ENCODE measurements at places on chromosomes 7 and 10.

- DNase-seq: no peak
Measured at GRCh38 chr7:29510028-29510427, 53.6 kb upstream of the PRR15 start.

DNA sequence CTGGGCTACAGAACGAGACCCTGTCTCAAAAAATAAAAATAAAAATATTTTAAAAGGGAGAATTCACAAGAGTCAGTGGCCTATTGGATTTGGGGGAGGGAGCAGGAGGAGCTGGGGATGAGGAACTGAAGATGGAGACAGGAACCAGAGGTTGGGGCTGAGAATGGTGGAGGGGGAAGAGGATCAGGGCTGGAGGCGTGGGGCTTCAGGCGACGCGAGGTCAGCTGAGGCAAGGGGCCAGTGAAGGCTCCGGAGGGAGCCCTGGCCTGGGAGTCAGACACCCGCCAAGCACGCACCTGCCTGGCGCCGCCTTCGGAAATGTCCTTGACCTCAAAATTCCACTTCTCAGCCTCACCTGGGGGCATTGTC lies 671 bp upstream of the CLEC2L start:
- no peak for DNase-seq

DNA sequence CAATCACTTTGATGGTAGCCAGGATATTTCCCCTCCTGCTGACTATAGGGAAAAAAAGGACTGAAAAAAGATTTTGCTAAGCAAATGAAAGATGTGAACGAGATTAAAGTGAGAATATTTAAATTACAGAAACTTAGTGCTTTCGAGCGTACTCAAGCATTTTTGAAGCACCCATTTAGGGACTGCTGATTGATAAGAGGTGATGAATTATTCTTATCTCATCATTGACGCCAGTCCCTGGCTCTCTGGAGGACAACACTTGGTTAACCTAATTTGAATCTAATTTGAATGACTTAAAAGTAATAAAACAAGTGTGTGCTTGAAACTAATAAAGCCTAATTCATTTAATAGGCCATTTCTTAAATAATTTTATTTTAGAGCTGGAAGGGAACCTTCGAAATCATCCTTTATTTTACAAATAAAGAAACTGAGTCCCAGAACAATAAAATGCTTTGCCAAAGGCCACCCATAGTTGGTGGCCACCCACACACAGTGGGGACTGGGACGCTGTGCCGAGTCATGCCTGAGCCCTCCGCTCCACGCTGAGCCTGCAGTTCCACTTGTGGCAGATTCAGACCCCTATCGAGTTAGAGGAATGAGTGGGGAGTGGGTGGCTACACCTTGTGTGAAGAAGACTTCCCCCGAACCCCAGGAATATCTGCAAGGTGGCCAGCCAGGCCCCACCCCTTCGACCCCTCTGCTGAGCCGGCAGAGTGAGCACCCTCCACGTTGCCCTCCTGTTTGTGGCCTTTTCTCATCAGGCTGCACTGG lies 61.1 kb upstream of the SAMD8 start:
- no peak for DNase-seq

DNA sequence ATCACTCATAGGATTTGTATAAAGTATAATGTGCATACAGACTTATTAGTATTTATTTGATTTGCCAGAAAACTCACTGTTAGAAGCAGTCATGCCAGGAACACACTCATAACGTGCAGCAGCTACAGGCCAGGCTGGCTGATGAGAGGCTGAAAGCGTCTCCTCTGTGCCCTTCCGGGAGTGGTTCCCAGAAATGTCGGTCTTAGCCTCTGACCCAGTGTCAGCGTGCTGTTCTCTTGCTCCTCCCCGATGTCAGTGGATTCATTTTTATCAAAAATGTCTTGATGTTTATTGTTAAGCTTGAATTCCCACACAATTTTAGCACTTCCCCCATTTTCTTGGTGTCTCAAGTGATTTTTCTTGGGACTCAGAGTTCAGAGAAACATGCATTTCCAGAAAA lies 33.3 kb upstream of the GARS1 start:
- DNase-seq: no peak

GRCh38 chr10:13885238-13885990 lies 298.6 kb downstream of the PRPF18 start:
- DNase-seq: no peak

GRCh38 chr10:46231087-46231486 lies 55.7 kb upstream of the ANTXRL start:
- no peak for DNase-seq

- DNase-seq: peak; percentile 31
Measured at GRCh38 chr10:132685101-132685891, 100.7 kb downstream of the NKX6-2 start.

GRCh38 chr7:898855-899681 lies 22.7 kb downstream of the GET4 start:
- DNase-seq: no peak

DNA sequence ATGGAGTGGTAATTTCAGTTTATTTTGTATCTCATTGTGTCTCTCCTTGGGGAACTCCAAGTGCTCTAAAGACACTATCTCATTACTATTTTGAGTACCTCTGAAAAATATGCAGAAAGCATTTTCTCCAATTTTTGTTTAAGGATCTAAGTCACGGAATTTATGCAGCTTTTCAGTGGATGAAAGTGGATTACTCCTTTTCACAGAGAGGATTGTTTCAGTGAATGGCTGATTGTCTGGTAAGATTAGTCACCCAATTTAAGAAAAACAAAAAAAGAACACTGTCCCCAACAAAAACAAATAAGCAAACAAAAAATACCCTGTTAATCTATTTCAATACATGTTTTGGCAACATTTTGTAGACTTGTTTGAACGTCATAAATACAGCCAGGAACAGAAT lies 338.3 kb upstream of the TEX47 start:
- DNase-seq: no peak

- no peak for DNase-seq
Measured at GRCh38 chr10:131689486-131689885, 211.3 kb upstream of the PPP2R2D start.

DNA sequence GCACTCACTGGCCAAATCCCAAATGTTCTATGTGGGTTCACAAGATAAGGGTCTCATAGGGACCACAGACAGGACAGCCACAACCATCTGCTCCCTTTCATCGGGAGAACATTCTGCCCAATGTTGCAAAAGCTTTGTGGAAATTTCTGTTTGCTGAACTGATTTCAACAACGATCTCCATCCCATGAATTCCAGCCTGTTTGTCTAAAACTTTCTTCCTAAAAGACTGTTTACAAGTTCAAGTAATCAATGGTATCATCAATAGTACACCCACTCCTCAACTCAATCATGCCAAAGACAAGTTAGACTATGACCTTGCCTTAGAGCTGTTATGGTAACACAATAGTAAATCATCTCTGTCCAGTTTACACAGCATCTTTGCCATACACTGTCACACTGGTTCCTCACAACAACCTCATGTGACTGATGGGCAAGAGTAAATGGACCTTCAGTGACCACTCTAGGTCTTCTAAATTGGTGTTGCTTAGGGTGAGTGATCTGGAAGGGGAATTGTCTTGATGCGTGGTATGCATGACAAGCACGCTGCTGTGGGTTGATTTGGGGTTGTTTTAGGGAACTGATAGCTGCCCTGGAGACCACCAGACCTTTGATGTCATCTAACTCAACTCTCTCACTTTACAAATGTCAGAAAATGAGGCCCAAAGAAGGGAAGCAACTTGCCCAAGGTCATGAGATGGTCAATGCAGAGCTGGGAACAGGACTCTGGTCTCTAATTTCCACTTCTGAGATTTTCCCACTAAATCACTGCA lies 95.1 kb downstream of the PPP1R3C start:
- no peak for DNase-seq

- no peak for DNase-seq
Measured at GRCh38 chr7:152355474-152356057, 80.2 kb downstream of the KMT2C start.

GRCh38 chr10:125999694-126000093 lies 103.3 kb downstream of the FANK1 start:
- DNase-seq: no peak

- no peak for DNase-seq
Measured at GRCh38 chr10:61460835-61461234, 7.7 kb upstream of the TMEM26 start.

DNA sequence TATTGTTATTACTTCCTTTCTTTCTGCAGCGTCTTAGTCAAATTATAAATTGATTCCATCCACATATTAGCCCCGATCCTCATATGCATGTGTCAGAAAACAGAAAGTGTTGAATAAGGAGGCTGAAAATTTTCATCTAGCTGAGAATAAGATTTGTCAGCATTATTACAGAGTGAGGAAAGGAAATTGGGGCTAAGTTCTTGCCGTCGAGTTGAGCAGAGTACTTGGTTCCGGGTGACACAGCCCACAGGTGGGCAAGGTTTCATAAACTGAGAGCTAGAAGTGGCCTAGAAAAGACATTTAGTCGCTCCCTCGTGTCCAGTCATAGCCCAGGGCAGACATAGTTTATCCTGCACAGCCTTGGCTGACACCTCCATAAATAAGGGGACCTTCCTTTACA lies 461.7 kb upstream of the GALNT17 start:
- no peak for DNase-seq

GRCh38 chr7:8560501-8560900 lies 127.1 kb downstream of the NXPH1 start:
- no peak for DNase-seq

DNA sequence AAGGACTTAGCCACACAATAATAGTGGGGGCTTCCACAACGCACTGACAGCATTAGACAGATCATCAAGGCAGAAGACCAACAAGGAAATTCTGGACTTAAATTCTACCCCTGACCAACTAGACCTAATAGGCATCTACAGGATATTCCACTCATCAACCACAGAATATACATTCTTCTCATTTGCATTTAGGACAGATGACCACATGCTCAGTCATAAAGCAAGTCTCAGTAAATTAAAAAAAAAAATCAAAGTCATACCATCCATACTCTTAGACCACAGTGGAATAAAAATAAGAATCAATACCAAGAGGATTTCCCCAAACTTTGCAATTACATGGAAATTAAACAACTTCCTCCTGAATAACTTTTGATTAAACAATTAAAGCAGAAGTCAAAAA lies 155.9 kb downstream of the CDK14 start:
- no peak for DNase-seq

- no peak for DNase-seq
Measured at GRCh38 chr7:5177060-5177459, 13.0 kb upstream of the WIPI2 start.

GRCh38 chr10:36464291-36464690 lies 661.1 kb upstream of the ANKRD30A start:
- DNase-seq: no peak

DNA sequence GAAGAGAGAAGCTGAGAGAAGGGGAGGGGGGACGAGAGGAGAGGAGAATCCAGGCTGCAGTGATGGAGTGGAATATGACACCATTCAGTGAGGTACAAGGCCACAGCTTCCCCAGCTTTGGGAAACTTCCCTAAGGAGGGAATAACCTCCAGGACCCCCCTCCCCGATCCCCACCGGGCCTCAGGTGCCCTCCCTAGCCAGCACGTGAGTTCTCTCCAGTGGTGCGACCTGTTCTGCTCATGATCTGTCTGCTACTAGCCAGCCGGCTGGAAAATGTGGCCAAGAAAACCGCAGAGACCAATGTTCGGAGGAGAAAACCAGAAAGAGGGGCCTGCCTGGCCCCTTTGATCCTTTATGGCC lies 39.9 kb upstream of the AGK start:
- DNase-seq: no peak

DNA sequence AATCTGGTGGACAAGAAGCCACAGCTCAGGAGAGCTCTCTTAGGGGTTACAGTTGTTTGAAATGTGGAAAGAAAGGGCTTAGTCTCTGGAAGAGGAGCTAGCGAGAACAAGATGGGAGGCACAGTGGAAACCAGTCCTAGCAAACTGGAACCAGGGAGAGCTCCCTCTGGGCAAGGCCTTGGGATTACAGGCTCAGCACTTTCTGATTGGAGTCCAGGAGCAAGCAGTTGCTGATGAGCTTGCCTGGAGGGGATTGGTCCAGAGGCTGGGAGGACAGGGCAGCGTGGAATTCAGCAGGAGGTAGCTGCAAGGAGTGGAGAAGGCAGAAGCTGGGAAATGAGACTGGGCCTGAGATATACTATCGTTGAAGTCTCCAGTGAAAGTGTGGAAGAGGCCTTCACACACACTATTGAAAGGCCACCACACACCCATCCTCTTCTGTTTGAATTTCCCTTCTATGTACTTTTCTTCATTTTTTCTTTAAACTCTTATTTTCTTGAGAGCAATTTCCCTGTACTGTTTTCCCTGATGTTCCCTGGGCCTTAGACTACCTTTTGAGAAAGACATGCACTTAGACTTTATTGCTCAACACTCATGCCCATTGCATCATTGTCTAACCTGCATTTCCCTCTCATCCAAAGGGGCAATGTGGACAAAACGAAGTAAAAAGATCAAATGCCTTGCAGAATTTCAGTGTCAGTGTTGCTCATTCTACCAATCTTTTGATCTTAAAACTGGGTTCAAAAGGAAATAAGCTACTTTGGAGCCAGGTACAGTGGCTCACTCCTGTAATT lies 57.8 kb upstream of the LANCL2 start:
- DNase-seq: no peak

GRCh38 chr10:97827702-97828291 lies 21.8 kb upstream of the GOLGA7B start:
- no peak for DNase-seq

DNA sequence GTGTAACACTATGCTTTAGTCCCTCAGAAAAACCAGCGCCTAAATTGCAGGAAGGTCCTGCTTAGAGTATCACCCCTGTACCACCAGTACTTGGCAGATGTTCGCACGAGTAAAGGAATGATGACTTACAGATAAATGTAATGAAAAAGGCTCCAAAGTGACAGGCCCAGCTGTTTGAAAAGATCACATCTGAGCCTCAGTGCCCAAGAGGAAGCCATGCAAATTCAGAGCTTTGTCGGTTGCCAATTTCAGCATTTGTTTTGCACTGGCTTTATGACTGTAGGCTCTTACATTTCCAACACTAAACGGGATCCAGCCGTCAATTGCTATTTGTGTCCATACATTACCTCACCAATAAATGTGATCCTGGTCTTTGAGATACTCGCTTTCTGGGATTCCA lies 60.6 kb upstream of the GAD2 start:
- no peak for DNase-seq

- DNase-seq: no peak
Measured at GRCh38 chr7:158828133-158829020, 932 bp downstream of the ESYT2 start.

DNA sequence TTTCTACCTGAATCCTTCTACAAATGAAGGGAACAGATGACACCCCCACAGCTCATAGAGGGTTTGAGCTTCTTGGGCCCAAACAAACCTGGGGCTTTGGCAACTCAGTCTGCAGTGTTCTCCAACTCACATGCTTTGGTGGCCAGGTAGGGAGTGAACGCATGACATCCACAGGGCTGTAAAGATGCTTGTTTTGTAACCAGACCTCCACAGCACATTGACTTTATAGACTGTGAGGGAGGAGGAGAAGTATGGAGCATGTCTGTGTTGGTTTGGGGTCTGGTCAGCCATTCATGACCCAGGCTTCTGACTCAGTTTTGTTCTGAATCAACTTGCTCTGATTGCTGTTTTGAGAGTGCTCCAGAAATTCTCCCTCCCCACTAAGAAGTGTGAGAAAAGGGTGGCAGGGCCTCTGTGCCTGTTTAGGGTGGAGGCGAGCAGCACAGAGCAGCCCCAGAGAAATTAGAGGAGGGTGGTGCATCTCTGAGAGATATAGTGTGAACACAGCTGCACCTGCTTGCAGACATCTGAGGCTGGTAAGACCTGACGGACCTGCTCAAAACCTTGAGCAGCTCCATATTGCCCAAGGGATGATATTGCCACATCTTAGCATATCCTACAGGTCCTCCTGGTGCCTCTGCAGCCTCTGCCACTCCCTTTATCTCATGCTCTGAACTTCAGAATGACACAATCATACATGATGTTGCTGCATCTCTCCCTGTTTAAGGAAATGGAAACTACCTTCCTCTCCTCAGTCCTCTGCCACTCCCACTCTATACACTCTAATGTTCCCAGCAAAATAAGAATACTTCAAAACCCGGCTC lies 287.7 kb downstream of the ABCA13 start:
- no peak for DNase-seq
